ENCODE measurements at places on chromosomes 2 and 18.

DNA sequence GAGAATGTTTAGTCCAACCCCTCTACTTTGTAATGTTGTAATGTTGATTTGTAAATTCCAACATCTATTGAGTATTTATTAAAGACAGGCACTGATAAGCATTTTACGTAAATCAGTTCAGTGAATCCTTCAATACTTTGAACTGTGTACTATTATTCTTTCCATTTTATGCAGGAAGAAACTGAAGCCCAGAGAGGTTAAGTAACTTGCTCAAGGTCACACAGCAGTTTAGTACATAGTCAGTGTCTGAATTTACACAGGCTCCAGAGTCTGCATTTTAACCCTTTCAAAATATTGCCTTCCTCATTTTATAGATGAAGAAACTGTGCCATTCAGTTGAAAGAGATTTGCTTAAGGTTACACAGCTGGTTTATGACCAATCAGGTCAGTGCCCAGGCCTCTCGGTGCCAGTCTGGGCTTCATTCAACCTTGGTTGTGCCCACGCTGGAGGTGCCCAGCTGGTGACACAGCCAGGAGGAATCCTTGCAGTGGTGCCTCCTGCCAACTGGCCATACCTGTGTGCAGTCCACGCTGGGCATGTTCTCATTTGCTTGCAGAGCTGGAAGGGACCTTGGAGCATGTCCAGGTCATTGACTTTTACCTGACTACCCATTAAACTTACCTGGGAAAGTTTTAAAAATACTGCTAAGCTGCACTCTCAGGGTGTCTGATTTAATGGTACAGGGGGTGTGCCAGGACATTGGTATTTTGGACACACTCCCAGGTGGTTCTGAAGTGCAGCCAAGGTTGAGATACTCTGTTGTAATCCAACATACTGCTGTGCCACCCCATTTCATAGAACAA lies 74.3 kb upstream of the CYRIA start:
- no peak for DNase-seq

DNA sequence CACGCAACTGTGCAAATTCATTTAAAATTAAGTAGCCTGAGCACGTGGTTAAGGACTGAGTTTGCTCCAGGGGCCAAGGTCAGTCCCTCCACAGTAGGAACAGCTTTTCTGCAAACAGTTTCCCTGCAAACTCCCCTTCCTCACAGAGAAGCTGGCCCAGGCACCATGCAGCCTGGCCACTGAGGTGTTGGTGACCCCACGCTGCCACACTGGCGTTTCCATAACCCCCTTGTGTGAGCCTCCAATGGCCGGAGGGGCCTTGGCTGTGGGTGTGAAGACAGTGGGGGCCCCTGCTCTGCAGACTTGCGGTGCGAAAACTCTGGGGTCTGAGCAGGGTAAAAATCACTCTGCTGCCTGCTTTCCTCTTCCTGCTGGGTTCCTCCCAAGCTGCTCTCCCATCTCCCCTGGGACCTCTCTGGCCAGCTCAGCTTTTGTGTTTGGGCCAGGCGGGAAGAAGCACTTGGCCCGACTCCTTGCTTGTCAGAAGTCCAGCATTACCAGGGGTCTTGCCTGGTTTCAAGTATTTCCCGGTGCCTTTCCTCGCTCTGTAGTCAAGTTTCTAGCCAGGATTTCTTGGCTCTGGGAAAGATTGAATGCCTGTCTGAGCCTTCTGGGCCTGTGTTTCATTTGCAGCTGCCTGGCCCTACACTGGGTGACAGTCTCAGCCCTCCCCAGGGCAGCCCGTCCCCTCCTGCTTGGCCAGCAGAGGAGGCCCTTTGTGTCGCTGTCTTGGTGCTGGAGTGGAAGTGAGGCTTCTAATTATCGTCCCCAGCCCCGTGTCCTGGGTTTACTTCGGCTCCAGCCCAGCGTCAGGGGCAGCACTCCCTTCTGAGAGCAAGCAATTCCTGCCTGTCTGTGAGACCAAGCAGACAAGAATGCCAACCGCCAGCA lies 131.4 kb upstream of the SLC1A4 start:
- DNase-seq, result no peak

DNA sequence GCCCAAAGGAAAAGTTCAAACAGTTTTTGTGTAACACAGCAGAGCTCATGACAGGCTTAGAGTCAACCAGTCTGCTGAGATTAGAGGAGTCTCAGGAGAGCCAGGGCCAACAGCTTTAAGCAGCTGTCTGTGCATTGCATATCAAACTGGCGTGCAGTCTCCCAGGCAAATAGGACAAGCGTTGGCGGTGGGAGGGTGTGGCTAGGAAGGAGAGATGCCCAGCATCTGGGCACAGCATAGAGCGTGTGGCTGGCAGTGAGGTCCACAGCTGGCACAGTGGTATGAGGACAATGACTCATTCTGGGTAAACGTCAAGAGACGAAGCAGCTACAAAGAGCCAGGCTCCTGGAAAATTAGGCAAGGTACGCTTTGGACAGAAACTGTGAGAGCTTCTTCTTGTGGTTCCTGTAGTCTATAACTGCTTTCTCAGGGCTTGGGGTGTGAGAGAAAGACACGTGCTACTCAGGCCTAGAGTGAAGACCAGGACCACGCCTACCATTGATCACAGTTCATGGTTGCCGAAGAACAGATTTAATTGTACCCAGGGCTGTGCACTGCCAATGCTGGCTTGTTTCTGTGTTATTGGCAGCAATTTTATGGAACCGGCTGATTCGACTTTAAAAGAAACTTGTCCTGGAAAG lies 14.8 kb downstream of the ZAP70 start:
- no peak for DNase-seq

DNA sequence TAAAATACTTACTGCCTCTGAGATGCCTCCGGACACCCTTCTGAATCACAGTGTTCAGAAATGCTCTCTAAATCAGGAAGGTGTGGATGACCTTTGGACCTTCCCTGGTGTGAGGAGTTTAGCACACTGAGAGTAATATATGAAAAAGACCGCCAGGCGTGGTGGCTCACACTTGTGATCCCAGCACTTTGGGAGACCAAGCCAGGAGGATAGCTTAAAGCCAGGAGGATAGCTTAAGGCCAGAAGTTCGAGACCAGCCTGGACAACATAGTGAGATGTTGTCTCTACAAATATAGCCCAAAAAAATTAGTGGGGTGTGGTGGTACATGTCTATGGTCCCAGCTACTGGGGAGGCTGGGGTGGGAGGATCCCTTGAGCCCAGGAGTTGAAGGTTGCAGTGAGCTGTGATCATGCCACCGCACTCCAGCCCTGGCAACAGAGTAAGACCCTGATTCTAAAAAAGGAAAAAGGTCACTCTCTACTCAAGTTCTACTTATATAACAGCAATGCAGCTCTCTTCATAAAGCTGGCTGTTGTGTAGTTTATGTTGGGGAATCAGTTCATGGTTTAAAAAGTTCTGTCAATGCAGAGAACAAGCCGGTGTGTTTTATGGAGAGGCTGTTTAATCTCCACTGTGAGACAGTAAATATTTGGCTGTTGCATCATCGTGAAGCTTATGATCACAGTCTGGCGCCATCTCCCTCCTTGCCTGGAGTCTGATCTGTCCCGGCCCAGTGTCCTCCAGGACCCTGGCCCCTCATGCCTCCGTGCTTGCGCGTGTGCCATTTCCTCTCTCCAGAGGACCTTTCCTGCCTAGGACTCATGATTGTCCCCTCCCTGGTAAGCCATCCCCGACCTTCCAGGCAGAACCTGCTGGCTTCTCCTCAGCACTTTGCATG lies 184.5 kb downstream of the FAM210A start:
- DNase-seq, result no peak

DNA sequence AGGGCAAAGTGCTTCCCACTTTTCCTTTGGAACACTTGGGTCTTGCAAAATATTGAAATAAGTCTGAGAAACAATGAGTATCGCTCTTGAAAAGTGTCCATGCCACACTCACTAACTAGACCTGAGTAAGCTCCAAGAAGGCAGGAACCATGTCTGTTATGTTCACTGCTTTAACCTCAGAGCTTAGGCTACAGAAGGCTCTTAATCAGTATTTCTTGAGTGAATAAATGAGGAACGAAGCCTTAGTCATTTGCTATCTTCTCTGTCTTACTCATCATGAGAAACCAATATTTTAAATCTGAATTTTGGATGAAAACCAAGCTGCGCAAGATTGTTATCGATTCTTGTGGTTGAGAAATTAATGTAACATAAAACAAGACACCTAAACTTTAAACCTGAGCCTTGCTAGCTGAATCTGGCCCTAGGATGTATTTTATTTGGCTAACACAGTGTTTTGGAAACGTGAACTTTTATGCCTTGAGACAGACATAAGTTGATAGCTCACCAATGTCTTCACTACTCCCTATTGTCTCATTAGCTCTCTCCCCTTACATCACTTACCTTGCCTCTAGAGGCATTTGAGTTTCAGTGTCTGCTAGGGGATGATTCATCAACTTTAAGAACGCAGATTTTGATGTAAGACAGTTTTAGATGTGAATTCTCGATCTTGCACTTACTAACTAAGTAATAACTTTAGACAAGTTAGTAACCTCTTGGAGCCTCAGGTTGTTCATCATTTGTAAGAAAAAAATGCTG lies 392.8 kb upstream of the MEIS1 start:
- no peak for DNase-seq

- no peak for DNase-seq
These were observed 330.3 kb upstream of the FIGN start for GRCh38 chr2:164066095-164066494.

GRCh38 chr18:46253498-46253897 lies 149.3 kb downstream of the HAUS1 start:
- DNase-seq, result no peak

- DNase-seq, result no peak
These were observed 112.3 kb downstream of the LYPD1 start for GRCh38 chr2:132557694-132558093.

- DNase-seq, result no peak
These were observed 406.0 kb downstream of the TGIF1 start for GRCh38 chr18:3855966-3856365.

GRCh38 chr2:241274127-241274526 lies 41.3 kb downstream of the HDLBP start:
- no peak for DNase-seq

DNA sequence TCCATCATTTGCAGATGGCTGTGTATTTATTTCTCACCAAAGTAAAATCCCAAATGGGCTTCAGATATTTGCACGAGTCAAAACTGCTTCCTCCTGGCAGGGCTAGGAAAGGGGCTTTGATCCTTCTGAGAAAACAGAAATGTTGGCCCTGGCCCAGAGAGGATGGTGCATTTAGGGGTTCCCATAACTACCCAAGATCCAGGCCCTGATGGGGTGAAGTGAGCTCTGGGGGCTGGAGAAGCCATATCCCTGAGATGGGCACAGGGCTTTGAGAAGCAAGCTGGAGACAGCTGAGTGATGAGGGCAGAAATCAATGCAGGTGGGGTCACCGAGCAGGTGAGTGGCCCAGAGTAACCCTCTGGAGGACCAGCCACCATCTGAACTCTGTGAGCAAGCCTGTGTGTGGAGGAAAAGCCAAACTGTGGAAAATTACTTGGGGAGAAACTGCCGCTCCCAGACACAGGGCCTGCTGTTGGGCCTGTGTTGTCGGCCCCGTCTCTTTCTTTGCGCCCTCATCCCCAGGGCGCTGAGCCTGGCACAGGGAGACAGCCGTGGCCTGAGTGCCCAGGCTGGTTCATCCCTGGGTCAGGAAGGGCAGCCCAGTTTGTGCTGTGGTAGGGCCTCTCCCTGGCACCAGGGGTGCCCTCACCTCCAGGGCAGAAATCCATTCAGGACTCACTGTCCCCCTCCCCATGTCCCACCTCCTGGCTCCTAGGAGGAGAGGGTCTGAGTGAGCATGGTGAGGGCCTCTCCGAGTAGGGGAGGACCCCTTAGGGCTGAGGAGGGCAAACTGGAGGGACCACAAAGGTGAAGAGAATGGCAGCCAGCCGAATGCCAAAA lies 167.8 kb upstream of the HAAO start:
- no peak for DNase-seq

- no peak for DNase-seq
These were observed 41.6 kb downstream of the TDRD15 start for GRCh38 chr2:21165350-21165749.

DNA sequence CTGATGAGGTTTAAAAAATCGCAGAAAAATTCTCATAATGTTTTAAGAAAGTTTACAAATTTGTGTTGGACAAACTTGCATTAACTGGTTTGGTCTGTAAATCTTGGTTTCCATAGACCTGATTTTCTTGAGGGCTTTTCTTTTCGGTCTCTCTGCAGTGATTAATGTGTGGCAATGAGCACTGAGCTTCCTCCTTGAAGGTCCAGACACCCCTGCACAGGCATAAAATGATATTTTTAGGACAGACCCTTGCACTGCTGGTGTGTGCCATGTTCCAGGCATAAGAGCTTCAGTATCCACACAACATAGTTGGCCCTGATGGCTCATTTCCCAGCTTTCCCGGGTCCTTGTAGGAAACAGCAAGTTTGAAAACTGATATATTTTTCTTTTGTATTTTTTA lies 33.7 kb downstream of the MRPL33 start:
- no peak for DNase-seq

DNA sequence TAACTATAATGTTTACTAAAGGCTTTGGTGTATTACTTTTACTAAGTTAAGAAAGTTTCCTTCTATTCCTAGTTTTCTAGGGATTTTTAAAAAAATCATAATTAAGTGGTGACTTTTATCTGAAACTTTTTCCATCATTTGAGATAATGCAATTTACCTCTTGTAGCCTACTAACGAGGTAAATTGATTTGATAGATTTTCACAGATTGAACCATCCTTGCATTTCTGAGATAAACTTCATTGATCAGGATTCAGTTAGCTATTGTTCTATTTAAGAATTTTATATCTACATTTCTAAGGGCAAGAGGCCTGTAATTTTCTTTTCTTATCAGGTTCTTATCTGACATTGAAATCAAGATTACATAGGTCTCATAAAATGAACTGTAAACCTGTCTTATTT lies 178.1 kb downstream of the MIB1 start:
- DNase-seq, result no peak

DNA sequence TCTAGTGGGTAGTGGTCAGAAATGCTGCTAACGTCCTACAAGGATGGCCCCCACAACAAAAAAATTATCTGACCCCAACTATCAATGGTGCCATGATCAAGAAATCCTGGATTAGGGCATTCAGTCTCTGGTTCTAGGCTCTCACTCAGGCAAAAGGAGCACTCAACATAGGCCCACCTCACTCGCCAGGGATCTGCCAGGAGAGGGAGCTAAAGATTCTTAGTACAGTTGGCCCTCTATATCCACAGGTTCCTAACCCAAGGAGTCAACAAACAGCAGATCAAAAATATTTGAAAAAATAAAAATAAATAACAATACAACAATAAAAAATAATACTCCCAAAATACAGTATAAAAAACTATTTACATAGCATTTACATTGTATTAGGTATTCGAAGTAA lies 10.0 kb downstream of the SLC4A5 start:
- no peak for DNase-seq

DNA sequence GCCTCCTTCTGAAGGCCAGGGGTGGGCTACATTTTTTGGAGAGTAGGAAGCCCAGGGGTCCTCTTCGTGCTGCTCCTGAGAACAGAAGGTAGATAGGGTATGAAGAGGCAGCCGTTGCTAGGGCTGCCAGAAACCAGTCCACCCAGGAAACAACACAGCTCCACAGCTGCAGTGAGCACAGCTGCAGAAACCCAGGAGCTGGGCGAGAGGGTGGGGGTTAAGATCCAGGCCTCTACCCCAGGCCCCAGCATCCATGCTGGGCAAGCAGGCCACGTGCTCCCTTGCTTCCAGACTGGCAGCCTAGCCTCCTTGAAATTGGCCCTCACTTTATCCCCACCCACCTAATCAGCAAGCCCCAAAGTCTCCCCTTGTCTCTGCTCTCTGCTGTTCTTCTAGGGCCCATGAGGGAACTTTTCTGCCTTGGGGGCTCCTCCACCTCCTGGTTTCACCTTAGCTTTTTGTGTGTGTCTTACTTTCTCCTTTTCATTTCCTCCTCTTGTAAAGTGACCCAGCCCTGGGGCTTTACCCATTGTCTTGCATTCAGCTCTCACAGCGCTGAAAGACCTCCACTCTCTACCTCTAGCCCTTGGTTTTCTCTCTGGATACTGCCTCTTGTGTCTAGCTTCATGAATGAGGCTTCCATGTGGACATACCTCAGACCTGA lies 30.7 kb downstream of the STON1 start:
- DNase-seq, result no peak
